AG09319 (cell line): ENCODE measurements at places on chromosomes 5 and 9.

DNA sequence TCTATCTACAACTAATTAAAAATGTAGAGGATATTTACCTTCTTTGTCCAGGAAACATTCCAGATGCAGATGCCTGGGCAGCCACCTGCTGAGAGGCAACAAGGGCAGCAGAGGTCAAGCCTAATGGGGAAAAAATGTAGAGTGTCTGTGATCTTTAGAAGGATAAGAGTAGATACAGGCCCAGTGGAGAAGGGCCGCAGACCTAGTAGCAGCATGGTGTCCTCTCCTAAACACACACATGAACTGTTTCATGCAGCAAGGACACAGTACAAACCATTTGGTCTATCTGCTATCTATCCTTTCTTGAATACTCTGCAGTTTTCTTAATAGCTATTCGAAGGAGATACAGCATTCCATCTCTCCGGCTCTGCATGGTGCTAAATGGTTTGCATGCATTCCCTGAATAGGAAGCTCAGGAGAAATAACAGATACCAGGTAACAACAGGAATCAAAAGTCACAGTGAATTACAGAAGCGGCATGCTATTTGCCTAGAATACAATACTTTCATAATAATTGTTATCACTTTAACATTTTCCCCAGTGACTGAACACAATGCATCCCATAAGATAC, 107.3 kb downstream of the ZNF608 start:
- DNase-seq = no peak

DNA sequence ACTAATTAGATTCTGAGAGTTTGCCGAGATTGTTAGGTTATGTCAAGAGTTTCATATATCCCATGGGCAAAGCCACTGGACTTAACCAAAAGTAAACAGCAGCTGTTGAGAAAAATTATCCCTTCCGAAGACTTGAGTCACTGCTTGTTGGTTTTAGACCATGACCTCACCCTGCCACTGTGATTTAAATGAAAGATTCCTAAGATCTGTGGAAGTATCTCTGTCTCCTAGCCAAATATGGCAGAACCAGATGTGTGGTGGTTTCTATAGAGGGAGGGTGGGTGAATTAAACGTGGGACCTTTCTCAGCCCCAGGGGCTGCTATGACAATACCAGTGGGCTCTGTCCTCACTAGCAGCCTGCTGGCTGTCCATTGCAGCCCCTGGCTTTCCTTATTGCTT, 19.3 kb downstream of the DMRT3 start:
- DNase-seq = no peak

DNA sequence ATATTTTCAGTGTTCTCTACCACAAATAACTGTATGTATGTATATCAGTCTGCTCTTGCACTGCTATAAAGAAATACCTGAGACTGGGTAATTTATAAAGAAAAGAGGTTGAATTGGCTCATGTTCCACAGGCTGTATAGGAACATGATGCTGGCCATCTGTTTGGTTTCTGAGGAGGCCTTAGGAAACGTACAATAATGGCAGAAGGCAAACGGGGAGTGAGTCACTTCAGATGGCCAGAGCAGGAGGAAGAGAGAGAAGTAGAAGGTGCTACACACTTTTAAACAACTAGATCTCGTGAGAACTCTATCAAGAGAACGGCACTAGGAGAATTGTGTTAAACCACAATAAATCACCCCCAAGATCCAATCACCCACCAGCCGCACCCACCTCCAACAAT, 121.7 kb downstream of the ADAMTS6 start:
- no peak for DNase-seq

DNA sequence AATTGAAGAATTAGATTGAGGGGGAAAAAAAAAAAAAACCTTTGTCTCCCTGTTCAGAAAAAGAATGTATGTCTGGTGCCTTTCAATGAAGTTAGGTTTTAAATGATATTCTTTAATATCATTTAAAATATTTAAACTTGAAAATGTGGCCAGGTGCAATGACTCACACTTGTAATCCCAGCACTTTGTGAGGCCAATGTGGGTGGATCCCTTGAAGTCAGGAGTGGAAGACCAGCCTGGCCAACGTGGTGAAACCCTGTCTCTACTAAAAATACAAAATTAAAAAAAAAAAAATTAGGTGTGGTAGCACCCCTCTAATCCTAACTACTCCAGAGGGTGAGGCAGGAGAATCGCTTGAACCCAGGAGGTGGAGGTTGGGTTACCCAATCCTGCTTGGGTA, 111.1 kb upstream of the RASA1 start:
- no peak for DNase-seq

GRCh38 chr5:150443242-150444075, 6.1 kb downstream of the RPS14 start:
- no peak for DNase-seq

GRCh38 chr5:167317884-167318283, 973.6 kb upstream of the WWC1 start:
- DNase-seq = no peak

GRCh38 chr5:179596421-179596820, 27.1 kb downstream of the HNRNPH1 start:
- no peak for DNase-seq
